ENCODE measurements at places on chromosomes 6 and 20.

- no peak for DNase-seq
Observed at GRCh38 chr20:38191654-38192053, 26.6 kb upstream of the TGM2 start.

- DNase-seq: no peak
Observed at GRCh38 chr20:32706486-32706885, 32.7 kb upstream of the C20orf203 start.

- no peak for DNase-seq
Observed at GRCh38 chr6:4402477-4402976, 267.2 kb upstream of the ECI2 start.

GRCh38 chr6:149563928-149564325 is 2.2 kb upstream of the GINM1 start:
- DNase-seq: no peak

DNA sequence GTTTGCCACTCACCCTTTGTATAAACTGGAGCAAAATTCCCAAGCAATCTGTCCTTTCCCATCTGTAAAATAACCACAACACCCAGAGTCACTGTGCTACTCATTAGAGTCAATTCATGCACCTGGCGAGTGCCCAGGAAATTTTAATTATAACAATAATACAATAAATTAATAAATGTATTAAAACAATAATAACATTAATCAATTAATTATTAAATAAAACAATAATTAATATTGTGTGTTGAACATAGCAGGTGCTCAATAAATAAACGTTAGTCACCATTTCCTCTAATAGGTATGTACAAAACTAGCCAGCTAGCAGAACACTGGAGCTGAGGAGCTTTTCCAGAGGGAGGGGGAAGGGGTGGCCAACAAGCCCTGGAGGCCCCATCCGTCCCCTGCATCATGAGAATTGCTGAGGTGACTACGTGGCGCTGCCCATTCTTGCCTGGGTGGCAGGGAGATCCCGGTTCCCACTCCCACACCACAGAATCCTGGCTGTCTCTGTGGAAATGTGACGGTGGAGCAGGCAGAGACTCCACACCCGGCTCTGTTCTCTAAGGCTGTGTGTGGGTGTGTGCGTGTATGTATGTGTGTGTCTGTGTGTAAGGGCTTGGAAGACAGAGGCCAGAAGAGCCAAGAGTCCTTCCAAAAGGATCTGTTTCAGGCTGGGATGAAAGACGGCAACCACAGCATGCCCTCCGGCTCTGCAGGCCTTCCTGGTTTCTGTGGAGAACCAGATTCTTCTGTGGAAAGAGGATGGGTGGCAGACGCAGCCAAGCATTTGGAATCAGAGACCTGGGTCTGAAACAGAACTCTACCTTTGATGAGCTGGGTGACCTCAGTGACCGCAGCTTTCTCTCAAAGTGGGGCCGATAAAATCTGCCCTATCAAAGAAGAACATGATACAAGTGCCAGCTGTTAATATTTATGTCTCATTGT is 18.8 kb upstream of the EZR start:
- DNase-seq: no peak

All from cerebellar cortex (tissue), 1 donor.